ENCODE measurements at places on chromosomes 11 and 22. TPM values are rescaled to one million over a fixed set of nuclear protein-coding genes. Genes with fewer than 3 reads are reported as not detected.
A peak's percentile ranks its signal among the peaks of the same experiment; 100 is the strongest.

DNA sequence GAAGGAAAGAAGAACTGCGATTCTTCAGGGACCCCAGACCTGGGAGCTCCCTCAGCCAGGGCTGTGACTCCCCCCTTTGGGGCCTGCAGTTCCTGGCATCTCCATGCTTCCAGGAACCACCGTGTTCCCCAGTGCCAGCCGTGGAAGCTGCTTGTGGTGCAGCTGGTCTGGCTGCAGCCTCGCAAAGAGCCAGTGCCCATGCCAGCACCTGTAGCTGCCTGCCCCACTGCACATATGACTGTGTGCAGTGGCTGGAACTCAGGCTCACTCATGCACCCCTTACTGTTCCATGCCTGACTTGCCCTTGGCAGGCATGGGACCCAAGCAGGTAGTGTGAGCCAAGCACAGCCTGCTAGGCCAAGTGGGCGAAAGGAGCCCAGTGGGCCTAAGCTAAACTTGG is 401.3 kb downstream of the LRRC4C start:
- no peak overlapping the region for H3K4me3 ChIP-seq
- no peaks in the 10 kb centered on the region for H3K27me3 ChIP-seq
- no peak overlapping the region for H3K27ac ChIP-seq
- DNase-seq = no peak

- H3K36me3 ChIP-seq = peaks cover 67% of the 10 kb centered on the region
- no peaks in the 10 kb centered on the region for H3K27me3 ChIP-seq
- no peak for DNase-seq
- no peak overlapping the region for H3K27ac ChIP-seq
- no peaks in the 10 kb centered on the region for H3K4me1 ChIP-seq
Measured at GRCh38 chr11:126194121-126194543, 17.3 kb downstream of the RPUSD4 start.

GRCh38 chr11:74966651-74967050 is 17.6 kb downstream of the SPCS2 start:
- H3K27me3 ChIP-seq = no peaks in the 10 kb centered on the region
- no peaks in the 10 kb centered on the region for H3K4me1 ChIP-seq
- DNase-seq = no peak
- H3K36me3 ChIP-seq = peaks cover 24% of the 10 kb centered on the region
- no peak overlapping the region for H3K4me3 ChIP-seq
- H3K27ac ChIP-seq = no peak overlapping the region

GRCh38 chr22:19446603-19447329 is 745 bp downstream of the C22orf39 start:
- peaks cover 43% of the 10 kb centered on the region for H3K36me3 ChIP-seq
- no peak overlapping the region for H3K27ac ChIP-seq
- no peaks in the 10 kb centered on the region for H3K4me1 ChIP-seq
- no peak for DNase-seq

The LDLRAD3 gene
- 12.1 TPM for total RNA-seq

GRCh38 chr11:33068611-33069340 is 29.4 kb downstream of the TCP11L1 start:
- H3K4me3 ChIP-seq = no peak overlapping the region
- no peak overlapping the region for H3K27ac ChIP-seq
- no peaks in the 10 kb centered on the region for H3K27me3 ChIP-seq

GRCh38 chr11:65363770-65364169 is 9.2 kb downstream of the TIGD3 start:
- no peak overlapping the region for H3K4me3 ChIP-seq
- H3K27me3 ChIP-seq = no peaks in the 10 kb centered on the region
- DNase-seq = no peak
- H3K36me3 ChIP-seq = no peaks in the 10 kb centered on the region

GRCh38 chr11:36622431-36623136 is 24.5 kb upstream of the RAG2 start:
- H3K27me3 ChIP-seq = no peaks in the 10 kb centered on the region
- no peaks in the 10 kb centered on the region for H3K36me3 ChIP-seq
- H3K4me1 ChIP-seq = no peaks in the 10 kb centered on the region
- no peak overlapping the region for H3K4me3 ChIP-seq
- no peak for DNase-seq
- H3K27ac ChIP-seq = no peak overlapping the region

The CNIH2 gene
- total RNA-seq = 11.8 TPM

- H3K4me3 ChIP-seq = no peak overlapping the region
- peaks cover 3% of the 10 kb centered on the region for H3K4me1 ChIP-seq
- no peak overlapping the region for H3K27ac ChIP-seq
- no peak for DNase-seq
Measured at GRCh38 chr11:127071606-127072005, 71.0 kb upstream of the KIRREL3 start.

DNA sequence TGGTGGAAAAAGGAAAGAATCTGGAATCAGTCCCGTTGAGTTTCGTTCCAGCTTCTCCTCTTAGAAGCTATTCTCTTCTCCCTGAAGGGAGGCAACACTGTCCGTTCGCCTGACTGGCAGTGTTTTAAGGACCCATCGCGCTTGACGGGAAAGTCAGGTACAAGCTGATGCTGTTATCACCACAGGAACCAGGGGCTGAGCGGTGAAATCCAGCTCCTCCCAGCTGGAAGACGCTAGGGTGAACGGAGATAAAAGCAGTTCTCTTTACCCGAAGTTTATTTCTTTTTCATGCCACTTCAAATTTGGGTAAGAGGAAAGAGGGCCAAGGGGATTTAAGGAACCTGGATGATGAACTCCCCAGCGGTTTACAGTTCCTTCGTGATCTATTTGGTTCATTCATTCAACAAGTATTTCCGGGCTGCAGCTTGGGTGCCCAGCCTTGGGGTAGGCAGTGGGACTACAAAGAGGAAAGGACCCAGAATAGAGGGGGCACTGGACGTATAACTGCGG is 551 bp upstream of the DEUP1 start:
- DNase-seq = peak; percentile 62
- no peaks in the 10 kb centered on the region for H3K36me3 ChIP-seq
- no peaks in the 10 kb centered on the region for H3K4me1 ChIP-seq
- no peak overlapping the region for H3K27ac ChIP-seq

DNA sequence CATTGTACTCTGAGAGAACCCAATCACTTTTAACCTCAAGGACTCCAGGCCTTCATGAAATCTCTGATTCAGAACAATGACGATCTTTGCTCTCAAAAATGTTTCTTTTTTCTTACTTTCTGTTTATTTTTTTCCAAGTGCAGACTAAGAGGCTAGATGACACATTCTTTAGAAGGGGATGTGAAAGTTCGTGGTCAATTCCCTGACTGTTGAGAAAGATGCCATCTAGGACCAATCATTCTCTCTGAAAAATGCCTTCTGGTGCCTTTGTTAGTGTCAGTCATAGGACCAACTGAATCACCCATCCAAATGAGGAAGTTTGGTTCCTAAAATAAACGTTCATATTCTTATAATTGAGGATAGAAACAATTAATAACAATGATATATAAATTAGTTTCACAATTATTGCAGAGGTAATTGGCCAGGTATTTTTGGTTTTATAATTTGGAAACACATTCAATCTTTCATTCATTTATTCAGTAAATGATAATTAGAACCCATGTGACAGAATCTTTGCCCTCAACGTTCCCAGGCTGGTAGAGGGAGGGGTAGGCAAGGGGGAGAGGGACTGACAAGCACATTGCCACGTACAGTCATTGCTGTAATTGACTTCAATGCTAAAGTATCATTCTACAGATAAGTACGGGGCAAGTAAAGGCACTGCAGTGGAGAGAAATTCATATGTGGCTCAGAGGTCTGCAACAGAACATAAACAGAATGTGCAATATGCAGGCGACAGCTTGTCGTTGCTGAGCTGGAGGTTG is 333.4 kb upstream of the MPPED2 start:
- H3K27me3 ChIP-seq = no peaks in the 10 kb centered on the region
- H3K4me1 ChIP-seq = no peaks in the 10 kb centered on the region
- H3K27ac ChIP-seq = no peak overlapping the region
- H3K4me3 ChIP-seq = no peak overlapping the region
- no peaks in the 10 kb centered on the region for H3K36me3 ChIP-seq
- no peak for DNase-seq

The TIRAP gene
- total RNA-seq = 7.3 TPM

DNA sequence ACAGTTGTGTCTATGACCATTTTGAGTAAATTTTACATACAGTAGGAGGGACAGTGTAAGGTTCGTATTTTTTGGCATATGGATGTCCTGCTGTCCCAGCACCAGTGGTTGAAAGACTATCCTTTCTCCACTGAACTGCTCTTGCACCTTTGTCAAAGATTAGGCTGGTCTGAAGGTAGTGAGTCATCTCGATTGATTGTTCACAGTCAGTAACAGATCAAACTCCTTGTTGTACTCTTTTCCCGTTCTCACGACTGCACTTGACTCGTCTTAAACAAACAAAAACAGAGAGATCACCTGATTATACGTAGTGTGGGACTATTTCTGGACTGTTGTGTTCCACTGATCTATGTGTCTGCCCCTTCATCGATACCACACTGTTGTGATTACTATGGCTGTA is 77.1 kb downstream of the DGCR2 start:
- H3K27ac ChIP-seq = no peak overlapping the region
- no peak for DNase-seq
- no peaks in the 10 kb centered on the region for H3K27me3 ChIP-seq
- peaks cover 77% of the 10 kb centered on the region for H3K36me3 ChIP-seq

- no peak overlapping the region for H3K27ac ChIP-seq
- H3K36me3 ChIP-seq = no peaks in the 10 kb centered on the region
- no peak for DNase-seq
- H3K27me3 ChIP-seq = no peaks in the 10 kb centered on the region
- H3K4me1 ChIP-seq = no peaks in the 10 kb centered on the region
- no peak overlapping the region for H3K4me3 ChIP-seq
Measured at GRCh38 chr11:111573821-111574249, 28.4 kb upstream of the SIK2 start.

The POLR2F gene
- total RNA-seq = 141 TPM

- DNase-seq = no peak
- no peaks in the 10 kb centered on the region for H3K4me1 ChIP-seq
- H3K4me3 ChIP-seq = no peak overlapping the region
- H3K36me3 ChIP-seq = peaks cover 21% of the 10 kb centered on the region
- no peaks in the 10 kb centered on the region for H3K27me3 ChIP-seq
- no peak overlapping the region for H3K27ac ChIP-seq
Measured at GRCh38 chr11:110011595-110011994, 81.6 kb upstream of the ZC3H12C start.

GRCh38 chr22:20422271-20423007 is 15.2 kb downstream of the SCARF2 start:
- peaks cover 4% of the 10 kb centered on the region for H3K36me3 ChIP-seq
- no peak overlapping the region for H3K4me3 ChIP-seq
- DNase-seq = no peak
- H3K27ac ChIP-seq = no peak overlapping the region
- H3K27me3 ChIP-seq = no peaks in the 10 kb centered on the region

The VPREB1 gene
- not detected for total RNA-seq

DNA sequence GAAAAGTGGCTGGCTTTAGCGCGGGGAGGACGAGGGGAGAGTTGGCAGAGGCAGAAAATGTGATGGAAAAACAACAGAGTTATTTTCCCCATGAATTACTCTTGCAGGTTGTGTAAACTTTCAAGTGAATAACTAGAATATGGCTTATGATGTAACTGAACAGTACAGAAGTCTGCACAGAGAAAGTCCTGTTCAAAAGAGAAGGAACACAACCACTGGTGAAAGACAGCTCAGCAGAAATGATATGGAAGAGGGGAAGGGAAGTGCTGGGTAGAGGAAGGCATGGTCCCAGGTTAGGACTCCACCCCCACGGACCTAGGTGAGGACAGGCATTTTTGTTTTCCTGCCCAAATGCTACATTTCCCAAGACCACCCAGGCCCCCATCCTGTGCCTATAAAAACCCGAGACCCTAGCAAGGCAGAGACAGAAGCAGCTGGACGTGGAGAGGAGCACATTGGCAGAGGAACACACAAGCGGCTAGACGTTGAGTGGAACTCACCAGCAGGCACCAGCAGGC is 77.7 kb downstream of the MAML2 start:
- DNase-seq = no peak
- H3K27me3 ChIP-seq = no peaks in the 10 kb centered on the region
- no peak overlapping the region for H3K27ac ChIP-seq
- no peak overlapping the region for H3K4me3 ChIP-seq
- peaks cover 4% of the 10 kb centered on the region for H3K36me3 ChIP-seq

DNA sequence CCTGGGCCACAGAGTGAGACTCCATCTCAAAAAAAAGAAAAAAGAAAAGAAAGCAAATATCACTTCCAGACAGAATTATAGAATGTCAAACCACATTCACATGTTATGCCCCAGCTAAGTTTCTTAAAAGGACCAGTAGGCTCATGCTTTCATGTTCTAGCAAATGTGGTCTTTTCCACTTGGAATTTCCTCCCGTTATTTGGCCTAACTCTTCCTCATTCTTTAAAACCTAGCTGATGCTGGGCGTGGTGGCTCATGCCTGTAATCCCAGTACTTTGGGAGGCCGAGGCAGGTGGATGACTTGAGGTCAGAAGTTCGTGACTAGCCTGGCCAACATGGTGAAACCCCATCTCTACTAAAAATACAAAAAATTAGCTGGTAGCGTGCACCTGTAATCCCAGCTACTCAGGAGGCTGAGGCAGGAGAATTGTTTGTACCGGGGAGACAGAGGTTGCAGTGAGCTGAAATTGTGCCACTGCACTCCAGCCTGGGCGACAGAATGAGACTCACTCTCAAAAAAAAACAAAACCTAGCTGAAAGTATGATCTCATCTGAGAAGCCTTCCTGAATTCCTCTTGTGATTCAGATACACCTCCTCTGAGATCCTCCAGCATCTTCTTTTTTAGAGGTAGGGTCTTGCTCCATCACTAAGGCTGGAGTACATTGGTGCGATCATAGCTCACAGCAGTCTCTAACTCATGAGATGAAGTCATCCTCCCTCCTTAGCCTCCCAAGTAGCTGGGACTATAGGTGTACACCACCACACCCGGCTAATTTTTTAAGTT is 50.4 kb downstream of the FCHSD2 start:
- H3K4me1 ChIP-seq = no peaks in the 10 kb centered on the region
- H3K27me3 ChIP-seq = no peaks in the 10 kb centered on the region
- no peak for DNase-seq
- H3K4me3 ChIP-seq = no peak overlapping the region
- H3K36me3 ChIP-seq = no peaks in the 10 kb centered on the region

- H3K27ac ChIP-seq = no peak overlapping the region
- no peaks in the 10 kb centered on the region for H3K4me1 ChIP-seq
- no peak overlapping the region for H3K4me3 ChIP-seq
- peaks cover 5% of the 10 kb centered on the region for H3K36me3 ChIP-seq
Measured at GRCh38 chr22:38549101-38549894, 20.7 kb downstream of the DMC1 start.

The P2RY2 gene
- 0.35 TPM for total RNA-seq

DNA sequence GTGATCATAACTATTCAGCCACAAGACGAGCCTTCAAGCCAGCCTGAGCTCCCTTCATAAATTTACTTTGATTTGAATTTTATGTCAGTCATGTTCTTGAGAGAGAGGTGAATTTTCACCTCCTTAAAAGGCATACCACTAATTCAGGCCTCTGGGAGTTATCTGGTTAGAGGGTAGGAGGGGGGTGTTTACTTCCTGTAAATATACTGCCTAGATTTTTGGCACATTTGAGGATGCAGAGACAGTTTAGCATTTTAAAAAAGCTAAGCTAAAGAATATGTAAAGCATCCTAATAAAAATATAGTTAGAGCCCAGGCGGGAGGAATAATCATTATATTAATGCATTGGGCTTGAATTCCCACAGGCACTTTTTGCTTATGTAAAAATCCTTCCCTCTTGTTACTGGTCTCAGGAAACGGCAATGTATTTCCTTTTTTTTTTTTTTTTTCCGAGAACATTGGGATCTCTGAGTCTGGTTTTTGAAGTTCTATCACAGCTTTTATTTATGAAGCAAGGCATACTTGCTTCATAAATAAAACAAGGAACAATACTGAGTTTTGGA is 116.5 kb downstream of the CSNK2A3 start:
- H3K27ac ChIP-seq = no peak overlapping the region
- no peak overlapping the region for H3K4me3 ChIP-seq
- H3K4me1 ChIP-seq = no peaks in the 10 kb centered on the region
- no peaks in the 10 kb centered on the region for H3K36me3 ChIP-seq
